ENCODE measurements at places on chromosomes 1 and 21. TPM values are rescaled to one million over a fixed set of nuclear protein-coding genes. Genes with fewer than 3 reads are reported as not detected.

GRCh38 chr1:186494832-186495271, 33.9 kb upstream of the PDC start:
- no peaks in the 10 kb centered on the region for H3K36me3 ChIP-seq
- no peaks in the 10 kb centered on the region for H3K4me1 ChIP-seq
- H3K4me3 ChIP-seq: no peak overlapping the region
- H3K27ac ChIP-seq: no peak overlapping the region

DNA sequence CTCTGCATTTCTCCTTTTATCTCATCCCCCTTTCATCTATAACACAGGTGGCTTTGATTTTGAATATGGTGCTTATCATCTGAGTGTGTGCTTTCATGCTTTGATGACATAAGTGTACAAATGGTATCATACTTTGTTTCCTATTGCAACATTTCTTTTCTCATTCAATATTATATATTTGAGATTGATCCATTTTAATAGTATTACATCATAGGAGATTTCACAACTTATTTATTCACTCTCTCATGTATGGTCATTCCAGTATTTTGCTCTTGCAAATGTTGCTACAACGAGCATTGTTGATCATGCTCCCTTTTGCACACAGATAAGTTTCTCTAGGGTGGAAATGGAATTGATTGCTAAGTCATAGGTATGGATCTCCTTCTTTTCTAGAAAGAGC, 302.8 kb downstream of the KIF26B start:
- H3K27me3 ChIP-seq: no peaks in the 10 kb centered on the region
- H3K27ac ChIP-seq: no peak overlapping the region
- DNase-seq: no peak
- H3K4me3 ChIP-seq: no peak overlapping the region
- H3K36me3 ChIP-seq: no peaks in the 10 kb centered on the region

DNA sequence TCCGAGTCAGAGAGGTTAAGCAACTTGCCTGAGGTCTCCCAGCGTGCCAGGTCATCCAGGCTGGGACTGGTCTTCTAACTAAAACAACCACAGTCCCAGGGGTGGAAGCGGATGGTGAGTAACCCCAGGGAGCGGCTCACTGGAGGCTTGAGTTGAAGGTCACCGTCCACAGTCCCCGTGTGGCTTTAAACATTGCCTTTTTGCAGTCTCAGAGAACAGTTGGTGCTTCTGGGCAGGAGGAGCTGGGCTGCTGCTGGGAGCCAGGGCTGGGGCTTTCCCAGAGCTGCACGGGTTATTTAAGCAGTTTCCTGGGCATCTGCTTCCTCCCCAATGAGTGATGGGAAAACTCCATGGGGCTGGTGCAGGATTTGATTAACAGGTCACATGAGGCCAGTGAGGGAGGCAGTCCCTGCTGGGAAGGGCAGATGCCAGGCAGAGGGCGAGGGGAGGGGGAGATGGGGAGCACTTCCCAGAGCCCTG, 12.3 kb downstream of the ARHGEF10L start:
- DNase-seq: no peak
- H3K4me3 ChIP-seq: no peak overlapping the region
- H3K4me1 ChIP-seq: no peaks in the 10 kb centered on the region
- peak overlapping the region; percentile 58 for H3K27ac ChIP-seq

MANEAL gene
- 1.4 TPM for total RNA-seq

TSPAN1 gene
- total RNA-seq: 0.95 TPM

Measured in sigmoid colon (tissue), 7 donors.